ENCODE measurements at places on chromosomes 12 and 14. TPM values are rescaled to one million over a fixed set of nuclear protein-coding genes. Genes with fewer than 3 reads are reported as not detected.
A peak's percentile ranks its signal among the peaks of the same experiment; 100 is the strongest.

Gene NR2C1
- total RNA-seq = 32.0 TPM

Gene SERPINA10
- not detected for total RNA-seq

DNA sequence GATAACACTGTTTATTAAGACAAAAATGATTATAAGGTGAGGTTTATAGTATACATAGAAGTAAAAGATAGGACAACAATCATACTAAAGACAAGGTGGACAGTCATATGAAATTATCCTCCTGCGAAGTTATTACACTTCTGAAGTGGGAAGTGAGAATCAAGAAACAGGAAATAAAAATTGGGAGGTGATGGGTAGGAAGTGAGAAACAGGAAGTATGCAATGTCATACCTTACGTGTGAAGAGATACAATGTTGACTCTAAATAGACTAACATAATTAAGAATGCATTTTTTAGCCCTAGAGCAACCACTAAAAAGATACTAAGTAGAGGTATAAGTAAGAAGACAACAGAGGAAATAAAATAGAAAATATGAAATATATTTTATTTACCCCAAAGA lies 43.7 kb downstream of the GRIN2B start:
- no peak for DNase-seq
- no peaks in the 10 kb centered on the region for H3K36me3 ChIP-seq
- no peak overlapping the region for H3K27ac ChIP-seq

- H3K27me3 ChIP-seq = no peaks in the 10 kb centered on the region
- H3K4me1 ChIP-seq = no peaks in the 10 kb centered on the region
- H3K27ac ChIP-seq = no peak overlapping the region
- H3K36me3 ChIP-seq = no peaks in the 10 kb centered on the region
- no peak overlapping the region for H3K4me3 ChIP-seq
- no peak for DNase-seq
Observed at GRCh38 chr14:71141701-71142374, 234.6 kb downstream of the PCNX1 start.

DNA sequence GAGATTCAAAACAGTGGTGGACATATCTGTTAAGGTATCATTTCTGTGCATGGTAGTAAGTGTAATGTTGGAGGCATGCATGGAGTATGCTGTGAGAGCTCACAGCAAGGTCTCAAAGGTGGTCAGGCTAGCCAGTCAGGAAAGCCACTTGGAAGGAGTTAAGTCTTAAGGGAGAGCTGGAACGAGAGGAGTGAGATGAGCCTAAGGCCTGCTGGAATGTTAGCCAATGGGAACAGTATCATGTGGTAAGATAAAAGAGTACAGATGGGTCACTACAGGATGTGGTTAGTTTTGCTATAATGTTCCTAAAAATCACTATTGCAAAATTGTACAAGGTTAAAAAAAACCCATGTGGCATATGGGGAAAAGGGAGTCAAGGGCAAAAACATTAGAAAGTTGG lies 311.7 kb upstream of the E2F7 start:
- no peak overlapping the region for H3K27ac ChIP-seq
- H3K27me3 ChIP-seq = peaks cover 3% of the 10 kb centered on the region
- no peaks in the 10 kb centered on the region for H3K36me3 ChIP-seq
- H3K4me3 ChIP-seq = no peak overlapping the region

GRCh38 chr12:132471011-132471857 lies 18.7 kb upstream of the FBRSL1 start:
- no peaks in the 10 kb centered on the region for H3K4me1 ChIP-seq
- no peaks in the 10 kb centered on the region for H3K36me3 ChIP-seq
- no peak overlapping the region for H3K4me3 ChIP-seq
- DNase-seq = peak; percentile 23
